ENCODE measurements at places on chromosomes 1 and 21.

GRCh38 chr1:6007318-6008083 lies 15.3 kb upstream of the NPHP4 start:
- no peak for DNase-seq

DNA sequence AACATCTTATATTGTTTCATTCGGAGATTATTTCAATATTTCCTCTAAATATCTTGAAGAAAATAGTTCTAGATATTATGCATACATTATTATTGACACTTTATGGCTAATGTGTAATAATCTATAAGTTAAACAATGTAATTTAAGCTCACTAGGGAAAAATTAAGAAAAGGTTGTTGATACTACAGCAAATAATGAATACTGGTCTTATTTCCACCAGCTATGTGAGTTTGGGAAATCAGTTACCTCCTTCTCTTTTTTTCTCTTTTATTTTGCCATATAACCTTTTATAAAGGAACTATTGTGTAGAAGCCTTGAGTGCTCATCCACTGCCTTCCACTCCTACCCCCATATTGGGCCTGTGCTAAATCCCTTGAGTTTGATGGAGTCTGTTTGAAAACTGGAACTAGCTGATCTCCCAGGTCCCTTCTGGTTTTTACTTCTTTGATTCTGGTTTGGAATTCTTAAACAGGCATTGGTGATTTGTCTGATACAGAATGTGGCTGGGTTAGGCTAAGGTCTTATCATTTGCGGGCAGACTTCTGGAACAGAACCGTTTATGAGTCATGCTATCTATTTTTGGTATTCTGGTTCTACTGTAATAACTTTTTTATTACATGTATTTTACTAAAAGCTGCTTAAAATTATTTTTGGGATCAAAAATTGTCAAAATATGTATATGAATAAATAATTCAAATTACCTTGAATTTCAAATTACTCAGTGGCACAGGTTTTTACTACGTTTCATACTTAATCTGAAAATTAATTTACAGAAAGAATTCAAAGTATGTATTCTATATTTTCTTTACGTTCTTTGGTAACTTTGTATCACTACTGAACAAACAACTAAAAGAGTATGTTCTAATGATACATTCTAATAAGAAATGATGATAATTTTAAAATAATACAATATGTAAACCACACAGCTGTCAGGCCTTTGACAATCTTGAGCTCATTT lies 5.0 kb upstream of the CDC14A start:
- no peak for DNase-seq

DNA sequence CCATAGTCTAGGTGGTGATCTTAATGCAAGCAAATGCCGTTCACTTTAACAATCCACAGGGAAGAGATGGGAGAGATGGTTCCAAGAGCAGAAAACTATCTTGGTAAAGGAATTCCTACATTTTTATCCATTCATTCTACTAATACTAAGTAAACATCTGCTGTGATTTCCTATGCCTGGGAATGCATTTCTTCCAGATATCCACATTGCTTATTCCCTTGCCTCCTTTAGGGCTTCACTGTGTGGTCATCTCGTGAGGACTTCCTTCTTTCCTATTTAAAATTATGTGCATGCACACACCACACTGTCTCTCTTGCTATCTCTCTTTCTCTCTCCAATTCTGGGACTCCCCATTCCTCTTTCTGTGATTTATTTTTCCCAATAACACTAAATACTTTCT lies 199.0 kb upstream of the C1orf105 start:
- DNase-seq = no peak

GRCh38 chr1:41878911-41879310 lies 39.8 kb downstream of the HIVEP3 start:
- DNase-seq = no peak

DNA sequence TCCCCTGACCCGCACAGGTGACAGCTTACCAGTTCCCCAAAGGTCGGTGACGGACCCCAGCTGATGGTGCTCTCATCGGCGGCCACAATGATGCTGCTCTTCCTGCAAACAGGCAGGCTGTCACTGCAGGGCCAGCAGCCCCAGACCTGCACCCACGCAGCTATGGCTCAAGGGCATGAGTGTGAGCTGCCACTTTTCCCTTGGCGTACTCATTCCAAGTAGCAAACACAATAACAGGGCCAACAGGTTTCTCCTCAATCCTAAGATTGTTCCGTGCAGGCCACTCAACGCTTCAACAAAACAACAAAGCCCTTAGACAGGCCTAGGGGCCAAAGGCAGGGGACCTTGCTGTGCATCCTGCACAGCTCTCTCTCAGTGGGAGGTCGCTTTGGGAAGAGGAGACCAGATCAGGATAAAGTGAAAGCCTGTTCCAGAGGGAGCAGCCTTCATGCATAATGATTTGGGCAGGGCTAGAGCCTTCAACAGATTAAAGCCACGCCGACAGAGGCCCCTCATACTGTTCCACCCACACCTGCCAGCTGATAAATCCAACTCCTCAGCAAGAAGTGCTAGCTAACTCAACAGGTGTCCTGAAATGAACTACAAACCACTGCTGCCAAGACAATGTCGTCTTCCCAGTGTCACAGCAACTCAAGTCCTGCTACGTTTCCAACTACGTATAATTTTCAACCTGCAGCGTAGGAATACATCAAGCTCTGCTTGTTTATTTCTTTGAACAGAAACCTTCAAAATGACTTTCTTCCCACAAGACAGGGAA lies 27.2 kb downstream of the RCC2 start:
- no peak for DNase-seq

- DNase-seq = no peak
Measured at GRCh38 chr1:216779686-216780085, 56.5 kb upstream of the ESRRG start.

- no peak for DNase-seq
Measured at GRCh38 chr1:181711820-181712219, 228.5 kb downstream of the CACNA1E start.
